NCI-H748 treated with DMSO at 0.1 percent for 48 hours (cell line): ENCODE measurements at places on chromosomes 4 and X.

DNA sequence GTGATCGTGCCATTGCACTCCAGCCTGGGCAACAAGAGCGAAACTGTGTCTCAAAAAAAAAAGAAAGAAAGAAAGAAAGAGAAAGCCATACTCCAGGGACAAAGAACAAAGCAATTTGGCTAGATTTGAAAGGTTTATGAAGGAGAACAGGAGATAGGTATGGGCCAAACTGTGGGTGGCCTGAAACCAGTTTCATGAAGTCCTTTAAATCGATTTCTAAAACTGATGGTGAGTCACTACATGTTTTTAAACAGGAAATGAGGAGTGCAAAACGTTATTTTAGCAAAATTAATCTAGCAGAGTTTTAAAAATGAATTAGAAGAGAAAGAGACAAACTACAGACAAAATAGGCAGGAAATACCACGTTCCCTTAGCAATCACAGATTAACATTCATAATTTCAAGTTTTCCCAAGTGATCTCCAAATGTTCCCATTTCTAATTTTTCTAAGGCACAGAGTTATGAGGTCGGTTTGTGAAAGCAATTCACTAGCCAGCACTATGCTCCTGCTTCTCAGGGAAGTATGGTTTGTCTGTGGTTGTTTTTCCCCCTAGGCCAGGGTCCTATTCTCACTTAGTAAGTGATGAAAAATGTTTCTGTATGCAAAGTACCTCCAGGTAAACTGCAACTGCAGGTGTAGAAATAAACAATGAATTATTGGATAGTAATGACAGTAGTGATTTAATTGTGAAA, 190.6 kb downstream of the PPP3CA start:
- DNase-seq: no peak

- no peak for DNase-seq
Observed at GRCh38 chr4:2934077-2934812, 29.0 kb downstream of the NOP14 start.

GRCh38 chr4:184536065-184536880, 61.9 kb upstream of the IRF2 start:
- no peak for DNase-seq

GRCh38 chr4:104530426-104530825, 35.7 kb upstream of the CXXC4 start:
- no peak for DNase-seq

DNA sequence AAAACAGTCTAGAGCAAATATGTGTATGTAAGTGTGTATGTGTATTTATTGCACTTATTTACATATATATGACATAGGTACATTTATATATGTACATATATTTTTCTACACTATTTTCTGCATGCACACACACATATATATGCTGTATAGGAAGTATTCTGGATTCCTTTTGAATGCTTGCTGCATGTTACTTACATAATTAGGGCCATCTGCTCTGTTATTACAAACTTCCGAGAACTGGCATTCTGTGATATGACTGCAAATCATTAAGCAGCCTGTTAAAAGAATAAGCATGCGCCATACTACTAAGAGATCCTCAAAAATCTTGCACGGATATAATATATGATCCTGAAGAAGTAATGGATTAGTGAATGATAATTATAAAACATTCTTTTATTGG, 1157.6 kb upstream of the TENM3 start:
- DNase-seq: no peak

GRCh38 chrX:2584251-2585157, 83.7 kb upstream of the DHRSX start:
- no peak for DNase-seq

DNA sequence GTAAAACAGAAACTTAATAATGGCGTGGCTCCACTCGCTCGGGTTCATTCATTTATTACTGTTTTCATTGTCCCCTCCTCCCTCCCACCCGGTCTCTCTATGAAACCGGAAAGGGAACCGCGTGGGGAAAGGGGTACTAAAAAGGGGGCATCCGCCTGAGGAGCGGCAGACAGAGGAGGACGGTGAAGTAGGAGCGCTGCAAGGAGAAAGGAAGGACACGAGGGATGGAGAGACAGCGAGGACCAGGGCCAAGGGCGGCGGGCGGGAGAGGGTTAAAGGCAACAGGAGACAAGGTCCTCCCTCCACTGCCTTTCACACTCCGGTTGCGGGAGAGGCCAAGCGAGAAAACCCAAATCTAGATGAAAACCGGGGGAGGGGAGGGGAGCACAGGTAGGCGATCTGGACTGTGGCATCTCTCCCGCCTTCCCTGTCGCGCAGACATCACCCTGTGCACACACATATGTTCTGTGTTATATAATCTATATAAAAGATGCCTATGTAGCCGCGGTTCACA, 829 bp downstream of the ELOVL6 start:
- DNase-seq: peak; percentile 22

DNA sequence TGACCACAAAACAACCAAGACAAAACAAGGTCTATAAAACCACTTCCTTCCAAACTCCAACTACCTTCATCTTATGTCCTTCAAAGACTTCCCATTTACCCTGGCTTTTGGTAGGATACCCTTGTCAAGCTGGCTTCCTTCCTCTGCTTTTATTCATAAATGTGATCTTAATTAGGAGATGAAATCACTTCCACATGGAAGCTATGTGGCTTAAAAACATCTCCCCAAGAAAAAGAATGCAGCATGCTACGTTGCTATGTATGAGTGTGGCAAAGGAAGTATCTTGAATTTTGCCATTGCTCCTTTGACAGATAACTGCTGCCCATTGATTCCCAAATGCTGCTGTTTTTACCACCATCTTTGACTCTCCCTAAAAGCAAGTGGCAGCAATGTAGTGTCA, 46.4 kb upstream of the VEGFD start:
- DNase-seq: no peak

DNA sequence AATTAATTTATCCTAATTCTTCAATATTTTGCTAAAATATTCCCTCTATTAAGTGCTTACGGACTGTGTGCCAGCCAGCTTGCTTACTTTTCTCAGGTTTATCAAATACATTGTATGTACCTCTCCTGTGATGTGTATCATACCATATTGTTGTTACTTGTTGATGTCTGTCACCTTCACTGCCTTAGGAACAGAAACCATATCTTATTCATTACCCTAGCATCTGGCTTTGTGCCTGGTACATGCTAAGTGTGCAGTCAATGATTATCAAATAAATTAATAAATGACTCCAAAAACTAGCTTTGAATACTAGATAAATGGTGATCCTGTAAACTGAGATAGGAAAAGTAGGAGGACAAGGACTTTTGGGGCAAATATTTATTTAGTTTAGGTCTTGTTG, 6.9 kb downstream of the CLCN3 start:
- DNase-seq: no peak

DNA sequence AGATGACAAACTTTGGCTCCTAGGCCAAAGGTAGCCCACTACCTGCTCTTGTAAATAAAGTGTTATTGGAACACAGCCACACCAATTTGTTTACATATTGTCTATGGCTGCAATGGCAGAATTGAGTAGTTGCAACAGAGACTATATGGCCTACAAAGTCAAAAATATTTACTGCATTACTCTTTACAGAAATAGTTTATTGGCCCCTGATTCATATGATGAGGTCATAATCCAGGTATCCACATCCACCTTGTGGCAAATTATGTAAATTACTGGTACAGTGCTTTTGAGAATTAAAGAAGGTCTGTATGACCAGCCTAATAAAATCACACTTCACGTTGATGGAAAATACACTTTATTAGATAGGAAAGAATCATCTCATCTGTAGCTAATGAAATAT, 337.0 kb upstream of the DDX53 start:
- DNase-seq: no peak

DNA sequence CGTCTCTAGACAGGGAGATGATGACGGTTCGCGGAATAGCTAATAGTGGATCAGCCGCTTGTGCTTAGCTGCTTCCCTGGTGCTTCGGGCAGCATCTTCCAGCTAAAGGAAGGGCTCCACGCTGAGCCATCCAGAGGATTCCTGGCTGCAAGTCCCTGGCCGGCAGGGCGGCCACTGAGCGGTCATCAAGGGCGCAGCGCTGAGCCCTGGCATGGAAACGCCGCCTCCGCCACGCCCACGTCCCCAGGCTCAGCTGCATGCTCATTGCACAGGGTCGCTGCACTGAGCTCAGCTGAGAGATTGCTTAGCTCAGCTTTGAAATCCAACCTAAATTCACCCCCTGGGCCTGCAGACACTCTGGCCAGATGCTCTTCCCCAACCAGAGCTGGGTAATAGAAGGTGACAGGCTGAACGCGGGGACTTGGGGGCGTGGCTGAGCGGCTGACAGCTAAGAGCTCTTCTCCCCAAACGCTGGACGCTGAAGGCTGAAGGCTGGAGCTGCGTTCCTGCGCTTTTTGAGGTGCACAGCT, 118.2 kb upstream of the KIT start:
- peak; percentile 63 for DNase-seq

DNA sequence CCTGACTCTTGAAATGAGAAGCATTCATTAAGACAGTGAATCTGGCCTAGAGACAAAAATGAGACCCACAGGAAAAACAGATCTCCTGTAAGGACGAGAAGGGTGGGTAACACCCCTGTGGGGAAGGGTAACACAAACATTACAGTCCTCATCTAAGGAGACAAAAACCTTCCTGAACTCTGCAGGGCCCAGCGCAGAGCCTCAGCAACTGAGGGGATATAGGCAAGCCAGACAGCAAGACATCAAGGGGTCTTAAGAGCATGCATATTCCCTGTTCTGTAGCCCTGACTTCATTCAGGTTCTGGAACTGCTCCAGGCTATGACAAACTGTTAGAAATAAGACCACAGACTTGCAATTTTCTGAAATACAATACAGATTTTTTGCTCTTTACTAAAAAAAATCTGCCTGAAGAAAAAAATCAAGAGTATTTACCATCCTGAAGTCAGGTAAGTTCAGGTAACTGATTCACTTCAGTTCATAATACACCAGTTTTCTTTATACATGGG, 15.5 kb downstream of the COX18 start:
- DNase-seq: no peak

DNA sequence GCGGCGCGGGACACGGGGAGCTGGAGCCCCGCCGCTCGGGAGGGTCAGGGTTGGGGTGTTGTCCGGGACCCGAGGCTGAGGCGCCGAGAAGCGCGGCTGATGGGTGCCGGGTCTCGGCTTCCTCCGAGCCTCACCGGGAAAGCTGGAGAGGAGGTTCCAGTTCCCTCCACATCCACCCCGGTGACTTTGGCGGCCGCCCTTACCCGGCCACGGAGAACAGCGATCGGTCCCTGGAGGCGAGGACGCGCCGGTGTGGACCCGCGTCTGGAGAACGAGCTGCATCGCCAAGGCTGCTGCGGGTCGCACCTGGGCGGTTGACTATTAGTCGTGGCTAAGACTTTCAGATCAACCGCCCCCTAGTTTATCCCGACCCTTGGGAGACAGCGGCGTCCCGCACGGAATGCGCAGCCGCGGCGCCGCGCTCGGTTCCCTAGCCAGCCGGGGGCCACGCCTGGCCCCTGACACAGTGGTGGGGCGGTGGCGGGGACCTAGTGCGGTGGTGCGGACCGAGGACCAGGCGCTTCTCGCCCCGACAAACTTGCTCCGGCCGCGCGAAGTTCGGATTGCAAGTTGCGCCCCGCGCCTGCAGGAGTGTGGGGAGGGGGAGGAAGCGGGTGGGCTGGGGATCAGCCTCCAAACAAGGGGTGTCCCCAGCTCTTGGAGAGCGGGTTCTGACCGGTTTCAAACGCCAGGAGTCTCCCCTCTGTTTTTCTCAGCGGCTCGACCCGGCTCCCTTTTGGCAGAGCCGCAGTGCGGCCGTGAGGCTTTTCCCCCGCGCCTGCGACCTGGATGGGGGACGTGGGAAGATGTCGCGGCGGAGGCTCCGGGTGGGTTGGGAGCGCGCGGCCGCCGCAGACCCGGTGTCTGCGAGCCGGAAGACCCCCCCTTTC, 568 bp downstream of the FHDC1 start:
- peak; percentile 38 for DNase-seq

DNA sequence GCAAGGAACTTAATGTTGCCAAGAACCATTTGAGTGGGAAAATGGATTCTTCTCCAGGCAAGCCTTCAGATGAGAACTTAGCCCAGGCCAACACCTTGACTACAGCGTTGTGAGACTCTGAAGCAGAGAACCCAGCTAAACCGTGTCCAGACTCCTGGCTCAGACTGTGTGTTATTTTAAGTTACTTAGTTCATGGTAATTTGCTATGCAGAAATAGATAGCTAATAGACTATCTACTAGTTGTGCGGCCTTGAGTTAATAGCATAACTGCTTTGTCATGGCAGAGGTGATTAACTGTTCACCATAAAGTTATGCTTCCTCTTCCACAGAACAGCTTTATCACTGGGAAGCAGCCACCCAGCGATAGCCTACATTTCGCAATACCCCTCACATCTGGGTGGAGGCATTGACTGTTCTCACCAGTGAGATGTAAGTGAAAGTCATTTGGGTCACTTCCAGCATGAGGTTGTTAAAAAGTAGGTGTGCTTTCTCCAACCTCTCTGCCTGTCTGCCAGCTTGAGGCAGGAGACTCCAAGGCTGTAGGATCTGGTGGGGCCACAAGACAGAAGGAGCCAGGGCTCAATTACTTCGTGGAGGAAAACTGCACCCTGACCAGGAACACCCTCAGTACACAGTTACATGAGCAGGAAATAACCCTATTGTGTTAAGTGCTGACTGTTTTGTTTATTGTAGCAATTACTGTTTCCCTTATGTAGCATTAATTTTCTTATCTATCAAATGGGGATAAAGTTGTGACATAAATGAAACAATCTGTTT, 94.2 kb downstream of the GPAT3 start:
- no peak for DNase-seq
